ENCODE measurements at places on chromosomes 16 and 17.

DNA sequence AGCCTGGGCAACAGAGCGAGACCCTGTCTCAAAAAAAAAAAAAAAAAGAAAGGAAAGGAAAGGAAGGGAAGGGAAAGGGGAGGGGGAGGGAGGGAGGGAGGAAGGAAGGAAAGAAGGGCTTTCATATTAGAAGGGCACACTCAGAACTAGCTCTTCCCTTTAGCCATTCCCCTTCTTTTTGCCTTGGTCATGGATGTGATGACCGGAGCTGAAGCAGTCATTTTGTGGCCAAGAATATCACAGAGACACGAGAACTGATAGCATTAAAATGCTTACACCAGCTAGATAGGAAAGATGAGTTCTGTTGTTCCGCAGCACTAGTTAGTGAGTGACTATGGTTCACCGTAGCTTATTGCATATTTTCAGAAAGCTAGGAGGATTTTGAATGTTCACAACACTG is 32.8 kb upstream of the TNRC6A start:
- no peak for DNase-seq

DNA sequence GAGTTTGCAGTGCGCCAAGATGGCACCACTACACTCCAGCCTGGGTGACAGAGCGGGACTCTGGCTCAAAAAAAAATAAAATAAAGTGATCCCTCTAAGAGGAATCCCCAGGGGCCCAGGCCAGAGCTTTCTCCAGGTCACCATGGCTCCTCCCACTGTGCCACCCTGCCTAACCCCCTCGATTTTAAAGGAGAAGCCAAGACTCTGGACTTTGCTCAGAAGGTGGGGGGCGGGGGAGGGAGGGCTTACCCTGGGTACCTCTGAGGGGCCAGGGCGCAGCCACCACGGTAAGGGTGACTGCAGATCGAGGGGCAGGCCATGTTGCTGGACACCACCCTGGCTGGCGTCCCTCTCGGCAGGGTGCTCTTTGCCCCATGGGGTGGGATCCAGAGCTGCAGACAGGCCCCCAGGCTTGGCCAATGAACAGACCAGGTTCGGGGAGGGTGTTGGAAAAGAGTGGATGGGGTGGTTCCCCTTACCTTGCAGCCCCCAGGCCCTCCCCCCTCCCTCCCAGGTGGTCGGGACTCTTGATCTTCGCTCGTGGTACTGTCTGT is 455 bp upstream of the GRB7 start:
- no peak for DNase-seq

DNA sequence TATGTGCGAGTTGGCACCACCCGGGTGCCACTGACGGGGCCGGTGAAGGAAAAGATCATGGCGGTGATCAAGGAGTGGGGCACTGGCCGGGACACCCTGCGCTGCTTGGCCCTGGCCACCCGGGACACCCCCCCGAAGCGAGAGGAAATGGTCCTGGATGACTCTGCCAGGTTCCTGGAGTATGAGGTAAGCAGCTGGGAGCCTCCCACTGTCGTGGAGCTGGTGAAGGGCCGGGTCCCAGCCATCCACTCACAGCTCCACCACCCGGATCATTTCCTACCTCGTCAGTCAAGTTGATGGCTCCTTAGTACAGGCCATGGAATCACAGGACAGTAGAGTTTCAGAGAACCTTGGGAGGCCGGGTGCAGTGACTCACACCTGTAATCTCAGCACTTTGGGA is 20.0 kb downstream of the ATP2A1 start:
- no peak for DNase-seq

GRCh38 chr16:79786389-79786788 is 185.9 kb upstream of the MAF start:
- no peak for DNase-seq

- DNase-seq = peak; percentile 75
These were observed 1.8 kb upstream of the CISD3 start for GRCh38 chr17:38728290-38728831.

DNA sequence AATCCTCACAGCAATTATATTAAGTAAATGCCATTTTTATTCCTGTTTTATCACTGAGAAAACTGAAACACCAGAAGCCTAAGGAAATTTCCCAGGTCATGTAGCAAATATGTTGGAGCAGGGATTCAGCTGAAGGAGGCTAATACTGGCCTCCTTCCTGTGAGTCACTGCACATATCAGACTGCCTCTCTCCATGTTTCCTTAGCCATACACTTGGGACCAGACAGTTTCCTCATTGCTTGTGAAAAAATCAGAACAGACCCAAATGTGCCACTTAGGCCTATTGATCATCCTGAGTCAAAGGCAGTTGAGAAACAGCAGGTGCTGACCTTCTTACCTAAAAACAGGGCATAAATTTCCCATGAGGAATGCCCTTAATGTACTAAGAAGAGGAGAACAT is 18.9 kb upstream of the ELAC2 start:
- no peak for DNase-seq

- no peak for DNase-seq
These were observed 410.2 kb upstream of the PSMD7 start for GRCh38 chr16:73886426-73886825.

DNA sequence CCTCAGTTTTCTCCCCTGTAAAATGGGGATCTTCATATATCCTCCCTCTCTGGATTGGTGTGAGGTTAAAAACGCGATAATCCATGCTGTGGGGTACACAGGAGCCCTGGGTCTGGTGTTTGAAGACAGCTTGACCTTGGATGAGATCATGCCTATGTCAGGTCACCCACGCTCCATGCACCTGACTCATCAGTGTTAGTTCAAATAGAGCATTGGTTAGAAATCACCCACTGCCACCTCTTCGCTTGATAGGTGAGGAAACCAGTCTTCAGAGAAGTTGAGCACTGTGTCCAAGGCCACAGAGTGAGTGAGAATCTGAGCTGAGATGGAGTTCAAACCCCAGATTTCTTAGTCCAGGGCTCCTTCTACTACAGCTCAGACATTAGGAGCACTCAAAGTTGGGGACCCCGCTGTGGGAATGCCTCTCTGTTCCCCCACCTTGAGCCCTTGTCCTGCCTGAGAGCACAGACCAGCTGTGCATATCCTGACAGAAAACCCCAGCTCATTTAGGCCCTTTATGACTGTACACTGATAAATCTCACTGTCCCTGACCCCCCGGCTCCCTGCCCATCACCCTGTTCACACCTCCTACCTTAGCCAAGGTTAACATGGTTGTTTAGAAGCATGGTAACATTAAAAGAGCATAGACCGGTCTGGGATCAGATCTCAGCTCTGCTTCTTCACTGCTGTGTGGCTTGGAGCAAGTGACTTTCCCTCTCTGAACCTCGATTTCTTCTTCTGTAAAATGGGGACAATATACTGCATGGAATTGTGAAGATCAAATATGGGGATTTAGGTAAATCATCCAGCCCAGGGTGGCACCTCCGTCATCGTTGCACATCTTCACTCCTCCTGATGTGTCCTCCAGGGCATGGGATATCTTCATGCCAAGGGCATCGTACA is 22.4 kb upstream of the LGALS9 start:
- DNase-seq = peak; percentile 46
